A549 (cell line): ENCODE measurements at places on chromosomes 12 and 14. TPM values are rescaled to one million over a fixed set of nuclear protein-coding genes. Genes with fewer than 3 reads are reported as not detected.

DDN gene
- polyA plus RNA-seq, result 0.34 to 0.50 TPM (median 0.38 TPM) in 3 replicates

- DNase-seq, result no peak
Measured at GRCh38 chr14:104087981-104088850, 2.7 kb downstream of the ASPG start.

VRK1 gene
- 32.2 to 36.8 TPM (median 33.7 TPM) in 3 replicates for polyA plus RNA-seq

DNA sequence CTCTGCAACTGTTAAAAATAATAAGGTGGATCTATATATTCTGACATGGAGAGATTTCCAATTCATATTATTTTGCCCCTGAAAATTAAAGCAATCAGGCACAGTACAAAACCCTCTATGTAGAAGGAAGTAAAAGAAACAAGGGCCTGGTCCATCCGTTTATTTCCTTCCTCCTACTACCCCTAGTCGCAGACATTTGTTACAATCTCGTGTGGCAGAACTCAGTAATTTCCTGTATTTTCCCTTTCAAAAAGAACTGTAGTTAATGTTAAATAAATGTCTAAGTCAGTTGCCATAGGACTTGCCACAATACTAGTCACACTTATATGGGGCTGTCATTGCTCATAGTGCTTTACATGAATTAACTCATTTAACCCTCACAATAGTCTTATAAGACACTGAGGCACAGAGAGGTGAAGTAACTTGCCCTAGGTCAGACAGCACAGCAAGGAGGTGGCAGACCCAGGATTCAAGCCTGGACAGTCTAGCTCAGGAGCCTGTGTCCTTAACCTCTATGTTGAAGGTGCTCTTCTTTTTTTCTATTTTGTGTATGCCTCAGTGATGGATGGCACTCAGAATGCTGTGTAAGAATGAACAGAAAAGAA lies 24.2 kb downstream of the NINJ2 start:
- DNase-seq, result no peak

PIGH gene
- polyA plus RNA-seq, result 19.3 to 21.1 TPM (median 20.1 TPM) in 3 replicates

NRL gene
- polyA plus RNA-seq, result 0.84 to 0.93 TPM (median 0.88 TPM) in 3 replicates

GRCh38 chr12:48145981-48146380 lies 11.3 kb downstream of the ASB8 start:
- DNase-seq, result no peak

LRP1-AS gene
- polyA plus RNA-seq, result not detected in 3 replicates

GRCh38 chr14:65095633-65096205 lies 6.6 kb downstream of the MAX start:
- DNase-seq, result no peak

- DNase-seq, result no peak
Measured at GRCh38 chr14:95980402-95980801, 58.8 kb upstream of the C14orf132 start.

- DNase-seq, result no peak
Measured at GRCh38 chr14:72946491-72946890, 20.2 kb downstream of the DCAF4 start.

DNA sequence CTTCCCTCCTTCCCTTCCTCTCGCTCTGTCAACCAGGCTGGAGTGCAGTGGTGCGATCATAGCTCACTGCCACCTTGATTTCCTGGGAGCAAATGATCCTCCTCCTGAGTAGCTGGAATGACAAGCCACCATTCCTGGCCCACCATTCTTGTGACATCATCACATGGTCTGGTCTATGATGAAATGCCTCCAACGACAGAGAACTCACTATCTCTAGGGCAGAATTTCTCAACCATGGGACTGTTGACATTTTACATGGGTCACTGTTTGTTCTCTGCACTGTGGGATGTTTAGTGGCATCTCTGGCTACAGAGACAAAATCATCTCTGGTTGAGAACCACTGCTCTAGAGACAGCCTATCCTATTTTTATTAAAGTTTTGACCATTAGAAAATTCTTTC lies 9.7 kb downstream of the VRK1 start:
- peak; percentile 25 for DNase-seq

RAPGEF3 gene
- polyA plus RNA-seq, result 0.69 to 0.89 TPM (median 0.88 TPM) in 3 replicates

- DNase-seq, result no peak
Measured at GRCh38 chr12:132881818-132882217, 5.6 kb downstream of the CHFR start.

NOS1 gene
- 0.10 to 0.16 TPM (median 0.12 TPM) in 3 replicates for polyA plus RNA-seq

DNA sequence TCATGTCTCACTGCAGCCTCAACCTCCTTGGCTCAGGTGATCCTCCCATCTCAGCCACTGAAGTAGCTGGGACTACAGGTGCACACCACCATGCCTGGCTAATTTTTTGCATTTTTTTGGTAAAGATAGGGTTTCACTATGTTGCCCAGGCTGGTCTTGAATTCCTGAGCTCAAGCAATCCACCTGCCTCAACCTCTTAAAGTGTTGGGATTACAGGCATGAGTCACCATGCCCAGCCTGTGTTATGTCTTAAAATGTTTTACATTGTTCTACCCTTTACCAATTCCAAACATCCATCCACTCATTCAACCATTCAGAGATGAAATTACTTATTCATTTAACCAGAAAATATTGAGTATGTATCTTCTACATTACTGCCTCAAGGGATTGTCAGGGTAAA lies 111.6 kb upstream of the BTG1 start:
- DNase-seq, result no peak

- DNase-seq, result no peak
Measured at GRCh38 chr14:34538871-34539406, 562 bp downstream of the EAPP start.

- DNase-seq, result no peak
Measured at GRCh38 chr12:56572288-56572687, 50.7 kb downstream of the RBMS2 start.

DNA sequence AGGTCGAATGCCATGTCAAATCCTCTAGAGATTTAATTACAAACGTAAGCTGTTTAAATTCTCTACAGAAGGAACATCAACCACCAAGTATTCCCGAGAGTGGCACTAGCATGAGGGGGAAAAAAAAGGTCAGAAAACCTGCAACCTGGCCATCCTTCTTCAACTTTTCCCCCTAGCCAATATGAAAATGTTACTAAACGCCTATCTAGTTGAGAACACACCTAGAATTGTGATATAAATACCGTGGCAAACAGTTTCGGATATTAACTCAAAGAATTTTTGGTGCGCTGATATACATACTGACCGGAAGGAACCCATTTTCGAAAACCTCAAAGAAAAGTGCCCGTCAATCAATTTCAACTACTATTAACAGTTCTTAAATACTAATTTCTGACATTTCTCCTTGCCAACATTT lies 1.8 kb downstream of the HNRNPC start:
- DNase-seq, result no peak

GRCh38 chr12:49208146-49208545 lies 19.3 kb upstream of the TUBA1A start:
- no peak for DNase-seq

GRCh38 chr12:75635606-75636444 lies 124.4 kb upstream of the KRR1 start:
- DNase-seq, result peak; percentile 40

- no peak for DNase-seq
Measured at GRCh38 chr14:82060219-82060618, 526.6 kb upstream of the SEL1L start.

CDKL1 gene
- 4.5 to 11.0 TPM (median 7.9 TPM) in 3 replicates for polyA plus RNA-seq

DNA sequence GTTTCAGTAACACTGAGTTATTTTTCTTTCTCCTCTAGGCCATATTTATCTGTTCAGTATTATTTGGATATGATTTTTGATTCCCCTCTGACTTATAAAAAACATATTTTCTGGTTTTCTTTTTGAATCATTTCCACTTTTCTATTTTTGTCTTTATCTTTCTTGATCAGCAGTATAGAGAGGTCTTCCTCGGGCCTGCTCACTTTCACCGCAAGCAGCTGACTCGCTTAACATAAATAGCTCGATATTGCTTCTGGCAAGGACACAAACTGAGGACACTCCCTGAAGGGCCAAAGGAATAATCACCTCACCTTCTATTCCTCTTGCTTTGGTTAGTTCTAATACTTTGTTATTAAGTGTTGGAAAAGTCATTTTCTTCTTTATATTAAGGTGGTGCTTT lies 25.8 kb upstream of the TRHDE start:
- no peak for DNase-seq

ATP5F1B gene
- 761 to 854 TPM (median 778 TPM) in 3 replicates for polyA plus RNA-seq

RTL1 gene
- polyA plus RNA-seq, result 0.01 to 0.03 TPM in 2 of 3 replicates, not detected in the other

SLCO1C1 gene
- 0.03 to 0.06 TPM in 2 of 3 replicates, not detected in the other for polyA plus RNA-seq

DNA sequence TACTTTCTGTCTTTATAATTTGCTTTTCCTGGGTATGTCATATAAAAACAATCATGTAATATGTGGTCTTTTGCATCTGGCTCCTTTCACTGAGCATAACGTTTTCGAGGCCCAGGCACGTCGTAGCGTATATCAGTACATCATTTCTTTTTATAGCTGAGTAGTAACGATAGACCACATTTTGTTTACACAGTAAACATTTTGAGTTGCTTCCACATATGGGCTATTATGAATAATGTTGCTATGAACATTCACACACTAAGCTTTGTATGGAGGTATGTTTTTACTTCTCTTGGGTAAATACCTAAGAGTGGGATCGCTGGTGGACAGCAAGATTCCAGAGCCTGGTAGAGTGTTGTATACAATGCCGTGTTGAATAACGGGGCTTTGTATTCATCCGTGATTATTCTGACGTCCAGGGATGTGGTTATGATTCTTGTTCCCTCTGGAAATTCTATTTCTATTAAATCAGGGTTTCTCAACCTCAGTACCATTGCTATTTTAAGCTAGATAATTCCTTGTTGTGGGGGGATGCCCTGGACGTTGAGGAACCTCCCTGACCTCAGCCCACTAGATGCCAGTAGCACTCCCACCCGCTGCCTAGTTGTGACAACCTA lies 38.9 kb upstream of the CIT start:
- DNase-seq, result no peak

DNA sequence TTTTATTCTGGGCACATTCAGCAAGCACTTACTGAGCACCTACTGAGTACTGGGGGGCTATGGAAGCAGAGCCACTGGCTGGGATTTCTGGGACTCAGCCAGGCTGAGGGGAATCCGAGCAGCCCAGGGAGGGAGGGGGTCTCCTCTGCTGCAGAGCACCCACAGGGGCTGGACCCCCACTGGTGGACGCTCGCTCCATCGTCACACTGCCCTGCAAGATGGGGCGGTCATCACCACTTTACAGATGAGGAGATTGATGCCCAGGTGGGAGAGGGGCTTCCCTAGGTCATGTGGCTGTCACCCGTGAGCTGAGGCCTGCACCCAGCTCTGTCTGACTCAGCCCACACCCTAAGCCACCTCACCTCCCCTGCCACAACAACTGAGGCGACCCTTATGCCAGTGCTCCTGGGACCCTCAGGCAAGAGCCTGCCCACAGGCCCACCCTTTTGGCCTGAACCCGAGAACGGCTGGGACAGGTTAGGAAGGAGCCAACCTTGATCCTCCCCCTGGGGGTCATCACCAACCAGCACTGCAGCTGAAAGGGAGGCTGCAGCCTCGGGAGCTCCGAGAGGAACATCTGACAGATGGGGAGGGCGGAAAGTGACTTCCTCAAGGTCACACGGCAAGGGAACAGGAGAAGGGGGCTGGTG lies 74.4 kb downstream of the SERPINA3 start:
- DNase-seq, result no peak

LYZ gene
- not detected in 3 replicates for polyA plus RNA-seq

GRCh38 chr12:24012528-24012927 lies 63.1 kb upstream of the SOX5 start:
- DNase-seq, result no peak

DNA sequence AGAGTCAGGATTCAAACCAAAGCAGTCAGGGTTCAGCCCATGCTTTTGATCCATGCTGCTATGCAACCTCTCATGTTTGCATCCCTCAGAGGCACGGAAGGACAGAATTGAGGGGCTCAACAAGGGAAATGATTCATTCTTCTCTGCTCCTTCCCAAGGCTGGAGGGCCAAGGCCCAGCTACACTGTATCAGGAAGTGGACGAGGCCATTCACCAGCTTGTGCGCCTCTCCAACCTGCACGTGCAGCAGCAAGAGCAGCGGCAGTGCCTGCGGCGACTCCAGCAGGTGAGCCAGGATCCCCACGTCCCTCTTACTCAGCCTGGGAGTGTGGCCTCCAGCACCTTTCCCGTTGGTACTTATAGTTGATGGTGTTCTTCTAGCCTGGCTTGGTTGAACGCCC lies 8.6 kb downstream of the ARHGEF40 start:
- no peak for DNase-seq

DNA sequence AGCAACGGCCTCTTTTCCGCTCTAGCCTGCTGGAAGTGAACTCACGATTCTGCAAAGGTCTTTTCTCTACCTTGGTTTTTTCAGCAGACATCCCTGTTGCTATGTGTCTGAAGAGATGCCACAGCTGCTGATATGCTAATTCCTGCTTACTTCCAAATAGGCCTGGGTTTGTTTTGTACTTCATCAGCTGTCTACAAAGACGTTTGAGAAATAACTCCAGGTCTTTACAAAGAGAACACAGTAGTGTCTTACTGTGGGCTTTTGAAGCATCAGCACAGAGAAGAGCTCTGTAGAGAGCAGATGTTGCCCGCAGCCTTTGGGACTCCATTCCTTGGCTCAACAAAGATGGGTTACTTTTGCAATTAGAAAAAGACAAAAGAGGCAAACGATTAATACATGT lies 1366.5 kb downstream of the AACS start:
- DNase-seq, result no peak

GRCh38 chr12:86265329-86265695 lies 9.1 kb upstream of the MGAT4C start:
- DNase-seq, result no peak

DNA sequence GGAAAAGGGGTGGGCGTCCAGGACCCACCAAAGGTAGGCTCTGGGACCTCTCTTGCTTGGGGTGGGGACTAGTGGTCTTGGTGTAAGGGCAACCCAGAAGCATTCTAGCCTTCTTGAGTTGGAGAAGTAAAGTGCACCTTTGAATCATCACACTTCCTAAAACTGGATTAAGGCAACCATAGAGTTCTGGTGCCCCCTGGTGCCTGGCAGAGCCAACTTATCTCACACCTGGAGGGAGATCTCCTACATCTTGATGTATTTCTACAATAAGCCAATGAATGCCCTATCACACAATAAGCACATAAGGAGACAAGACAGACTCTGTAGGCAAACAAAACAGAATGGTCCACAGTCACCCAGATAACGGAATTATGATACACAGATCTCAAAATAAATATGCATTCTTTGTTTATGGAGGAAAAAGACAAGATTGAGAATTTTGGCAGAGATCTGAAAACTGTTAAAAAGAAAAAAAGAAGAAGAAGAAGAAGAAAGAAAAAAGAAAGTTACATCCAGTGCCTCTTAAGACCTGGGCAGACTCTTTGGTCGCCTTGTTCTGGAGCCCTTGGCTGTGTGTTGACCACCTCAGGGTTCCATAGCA lies 95.9 kb upstream of the PPP2R5C start:
- DNase-seq, result peak; percentile 80
